Activated naive CD4-positive, alpha-beta T cell treated with anti-CD3 and anti-CD28 coated beads for 36 hours (primary cell): ENCODE measurements at places on chromosomes 7 and 10. TPM values are rescaled to one million over a fixed set of nuclear protein-coding genes. Genes with fewer than 3 reads are reported as not detected.

The FAM25A gene
- total RNA-seq, result not detected

GRCh38 chr10:119025776-119026175 is 3.7 kb upstream of the NANOS1 start:
- H3K27me3 ChIP-seq, result peaks cover 4% of the 10 kb centered on the region
- DNase-seq, result no peak
- H3K4me1 ChIP-seq, result peaks cover 1% of the 10 kb centered on the region
- no peak overlapping the region for H3K4me3 ChIP-seq
- H3K36me3 ChIP-seq, result no peaks in the 10 kb centered on the region

DNA sequence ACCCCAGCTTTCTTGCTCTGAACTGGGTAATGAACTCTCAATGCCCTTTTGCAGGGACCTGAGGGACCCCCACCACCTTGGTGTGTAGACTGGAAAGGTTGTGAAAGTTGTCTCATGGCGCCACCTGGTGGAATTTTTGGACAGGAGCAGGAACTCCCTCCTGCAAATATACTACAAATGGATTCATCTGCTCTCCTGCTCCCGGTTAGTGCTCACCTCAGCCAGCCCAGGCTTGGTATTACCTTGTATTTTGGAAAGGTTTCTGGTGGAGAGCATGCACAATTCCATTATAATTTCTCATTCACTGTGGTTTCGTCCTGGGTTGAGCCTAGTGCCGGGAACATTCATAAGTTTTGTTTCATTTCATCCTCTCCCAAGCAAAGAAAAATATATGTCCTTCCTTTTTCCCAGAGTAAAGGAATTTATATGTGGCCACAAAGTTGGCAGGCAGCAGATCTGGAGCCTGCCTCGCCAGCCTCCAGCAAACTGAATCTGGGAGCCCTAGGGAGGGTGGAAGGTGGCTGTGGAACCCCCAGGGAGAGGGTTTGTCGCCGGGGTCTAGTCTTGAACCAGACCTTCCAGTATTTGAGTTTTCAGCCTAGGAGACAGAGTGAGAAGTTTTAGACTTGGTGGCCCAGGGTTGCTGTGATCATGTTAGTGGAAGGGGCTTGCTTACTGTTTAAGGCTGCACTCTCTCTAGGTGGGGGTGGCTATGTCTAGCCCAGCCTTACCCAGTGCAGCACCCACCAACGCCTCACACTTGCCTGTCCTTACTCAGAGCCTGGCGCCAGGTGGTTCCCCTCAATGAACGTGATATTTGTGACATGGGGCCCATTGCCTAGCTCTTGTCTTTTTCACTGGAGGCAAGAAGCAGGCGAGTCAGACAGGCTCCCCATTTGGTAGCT is 9.5 kb downstream of the FAM241B start:
- H3K4me3 ChIP-seq, result no peak overlapping the region
- no peaks in the 10 kb centered on the region for H3K4me1 ChIP-seq
- H3K36me3 ChIP-seq, result no peaks in the 10 kb centered on the region

- DNase-seq, result no peak
- no peak overlapping the region for H3K4me3 ChIP-seq
- no peaks in the 10 kb centered on the region for H3K27me3 ChIP-seq
- no peak overlapping the region for H3K27ac ChIP-seq
- H3K36me3 ChIP-seq, result no peaks in the 10 kb centered on the region
Measured at GRCh38 chr7:134827889-134828288, 48.5 kb downstream of the CALD1 start.

GRCh38 chr7:105439174-105439893 is 50.6 kb upstream of the SRPK2 start:
- H3K27ac ChIP-seq, result no peak overlapping the region
- no peaks in the 10 kb centered on the region for H3K27me3 ChIP-seq
- no peaks in the 10 kb centered on the region for H3K4me1 ChIP-seq
- no peak for DNase-seq
- H3K4me3 ChIP-seq, result no peak overlapping the region
